ENCODE measurements at places on chromosomes 7 and 10.
A peak's percentile ranks its signal among the peaks of the same experiment; 100 is the strongest.

- DNase-seq: no peak
These were observed 126.3 kb upstream of the CELF2 start for GRCh38 chr10:10891124-10892082.

- DNase-seq: peak; percentile 12
These were observed 17.8 kb downstream of the VWC2 start for GRCh38 chr7:49791088-49791741.

- DNase-seq: peak; percentile 4
These were observed 136.8 kb upstream of the PDE1C start for GRCh38 chr7:32206987-32207386.

DNA sequence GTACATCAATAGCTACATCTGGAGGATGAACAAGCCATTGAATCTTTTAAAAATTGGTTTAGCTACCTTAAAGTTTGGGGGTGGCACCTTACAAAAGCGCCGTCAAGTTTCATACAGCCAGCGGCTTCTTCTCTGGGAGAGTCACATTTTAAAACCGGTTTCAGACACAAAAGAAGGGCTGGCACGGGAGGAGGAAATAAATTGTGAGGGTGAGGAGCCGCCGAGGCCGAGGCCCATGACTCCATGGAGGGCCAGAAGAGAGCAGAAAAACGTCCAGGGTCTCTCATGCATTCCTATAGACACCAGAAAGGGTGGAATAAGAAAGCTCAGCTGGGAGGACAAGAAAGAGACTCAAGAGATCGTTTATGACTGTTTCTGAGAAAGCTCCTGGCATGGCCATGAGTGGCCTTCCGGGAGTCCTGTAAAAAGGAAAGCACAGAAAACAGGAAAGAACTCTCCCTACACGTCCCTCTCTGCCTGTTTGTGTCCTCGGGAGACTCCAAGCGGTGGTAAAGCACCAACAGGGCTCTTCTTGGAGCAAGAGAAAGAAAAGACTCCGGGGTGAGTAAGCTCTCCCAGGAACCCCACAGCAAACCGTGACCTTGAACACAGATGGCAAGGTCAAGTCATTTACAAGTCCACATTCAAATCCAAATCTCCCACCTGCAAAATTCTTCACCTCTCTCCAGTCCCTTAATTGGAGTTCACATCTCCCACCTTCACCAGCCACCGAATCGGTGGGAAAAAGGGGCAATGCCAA, 1.8 kb downstream of the FRAT2 start:
- DNase-seq: peak; percentile 62

GRCh38 chr7:108147031-108147563, 16.9 kb upstream of the LAMB4 start:
- DNase-seq: no peak

- DNase-seq: peak; percentile 81
These were observed at the start of gene AGAP3 for GRCh38 chr7:151085691-151086620. AGAP3 (plus strand) TSS chr7:151086475; CDS start chr7:151086742, 267 bp downstream.
